AG09309 (cell line): ENCODE measurements at places on chromosomes 5 and 9.

GRCh38 chr5:154576429-154576806 is 98.4 kb upstream of the HAND1 start:
- DNase-seq = no peak

GRCh38 chr5:79787448-79787847 is 97.8 kb downstream of the CMYA5 start:
- no peak for DNase-seq

- no peak for DNase-seq
These were observed 142.7 kb downstream of the PIP5K1B start for GRCh38 chr9:68847765-68848164.

- no peak for DNase-seq
These were observed 376 bp downstream of the GOLGA1 start for GRCh38 chr9:124940521-124940893.

DNA sequence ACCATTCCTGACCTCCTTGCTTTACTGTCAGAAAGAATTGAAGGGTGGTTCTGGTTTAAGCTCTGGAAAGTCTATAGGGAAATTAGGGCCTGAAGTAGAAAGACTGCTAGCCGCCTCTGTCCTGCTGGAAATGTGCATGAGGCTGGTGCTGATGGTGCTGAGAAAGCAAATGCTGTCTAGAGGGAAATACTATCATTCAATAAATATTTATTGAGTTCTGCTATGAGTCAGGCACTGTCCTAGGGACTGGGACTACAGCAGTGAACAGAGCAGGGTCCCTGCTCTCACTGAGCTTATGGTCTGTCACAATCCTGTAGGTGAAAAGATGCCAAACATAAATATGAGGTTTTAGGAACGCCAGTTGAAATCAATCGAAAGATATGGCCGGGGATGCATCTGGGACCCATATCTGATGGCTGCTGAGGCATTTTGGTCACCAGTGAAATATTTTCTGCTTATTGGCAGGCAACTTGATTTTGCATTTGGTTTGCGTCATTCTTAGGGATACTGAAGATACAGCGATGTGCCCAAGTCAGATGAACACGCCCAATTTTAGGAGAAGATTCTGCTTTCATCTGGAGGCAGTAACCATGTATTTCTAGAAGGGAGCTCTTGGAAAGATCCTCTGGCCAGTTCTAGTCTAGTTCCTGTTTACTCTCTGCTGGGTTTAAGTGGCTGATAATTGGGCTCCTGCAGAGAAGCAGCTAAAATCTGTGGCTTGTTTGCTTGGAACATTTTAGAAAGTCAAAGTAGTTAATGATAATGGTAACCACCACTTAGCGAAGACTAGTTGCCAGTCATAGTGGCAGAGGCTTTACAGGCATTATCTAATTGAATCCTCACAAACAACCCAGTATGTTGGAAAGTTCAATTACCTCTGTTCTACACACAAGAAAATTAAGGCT is 73.3 kb downstream of the INSYN2B start:
- no peak for DNase-seq

- no peak for DNase-seq
These were observed 27.7 kb upstream of the SLC12A7 start for GRCh38 chr5:1139331-1140170.

GRCh38 chr5:20032896-20033295 is 44.9 kb upstream of the CDH18 start:
- DNase-seq = no peak

DNA sequence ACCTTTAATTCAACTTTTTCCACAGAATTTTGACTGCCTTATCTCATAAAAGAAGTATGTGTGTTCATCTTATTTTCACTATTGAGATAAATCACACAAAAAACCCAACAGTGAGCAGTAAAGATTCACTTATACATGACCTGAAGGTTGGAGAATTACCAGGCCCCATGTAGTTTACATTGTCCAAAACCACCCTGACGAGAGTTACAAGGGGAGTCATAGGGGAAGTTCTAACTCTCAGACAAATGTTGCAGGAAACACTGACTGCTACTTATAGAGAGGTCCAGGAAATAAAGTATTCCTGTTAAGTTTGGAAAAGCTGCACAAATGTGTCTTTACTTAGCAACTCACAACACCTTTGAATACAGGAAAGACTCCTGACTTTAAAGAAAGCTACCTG is 14.1 kb downstream of the SPATA9 start:
- no peak for DNase-seq

- no peak for DNase-seq
These were observed 144.7 kb upstream of the MPDZ start for GRCh38 chr9:13424204-13424603.

DNA sequence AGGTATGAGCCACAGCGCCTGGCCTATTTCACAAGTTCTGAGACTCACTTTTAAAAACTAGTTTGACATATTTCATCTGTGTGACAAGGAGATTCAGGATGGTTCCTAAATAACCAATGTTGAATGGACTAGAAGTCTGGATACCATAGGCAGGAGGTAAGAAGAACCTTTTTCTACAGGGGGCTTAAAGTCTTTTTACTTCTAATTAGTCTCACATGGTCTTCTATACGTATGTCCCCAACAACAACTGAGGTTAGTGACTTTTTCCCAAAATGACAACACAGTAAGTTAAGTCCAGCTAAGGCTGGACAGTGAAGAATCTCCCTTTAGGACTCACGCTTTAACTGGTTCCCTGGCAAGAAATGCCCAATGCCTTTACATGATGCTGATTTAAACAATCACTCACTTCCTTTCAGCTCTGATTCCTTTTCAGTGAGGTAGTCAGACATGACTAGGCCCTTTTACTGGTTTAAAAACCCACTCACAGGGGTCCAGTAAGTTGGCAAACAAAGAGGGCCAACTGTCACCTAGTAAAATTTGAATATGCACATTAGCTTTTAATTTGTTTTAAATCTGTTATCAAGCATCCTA is 12.1 kb upstream of the HAUS6 start:
- no peak for DNase-seq

GRCh38 chr5:14504816-14505215 is 76.8 kb upstream of the OTULINL start:
- DNase-seq = no peak

DNA sequence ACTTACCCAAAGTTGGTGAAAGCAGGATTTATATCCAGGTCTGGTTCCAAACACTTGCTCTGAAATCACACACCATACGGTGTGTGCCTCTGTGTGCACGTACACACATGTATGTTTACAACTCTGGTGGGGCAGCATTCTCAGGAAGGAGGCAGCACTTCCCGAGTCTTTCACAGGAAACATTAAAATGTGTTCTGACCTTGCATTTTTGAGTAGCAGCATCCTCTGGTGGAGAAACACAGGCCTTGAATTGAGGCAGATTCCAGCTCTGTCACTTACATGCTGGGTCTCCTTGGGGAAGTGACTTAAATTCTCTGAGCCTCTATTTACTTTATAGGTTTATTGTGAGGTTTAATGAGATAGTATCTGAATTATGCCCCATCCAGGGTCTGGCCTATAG is 126.4 kb downstream of the RGS3 start:
- DNase-seq = no peak

- no peak for DNase-seq
These were observed 101.5 kb downstream of the DAB2IP start for GRCh38 chr9:121752929-121753328.

DNA sequence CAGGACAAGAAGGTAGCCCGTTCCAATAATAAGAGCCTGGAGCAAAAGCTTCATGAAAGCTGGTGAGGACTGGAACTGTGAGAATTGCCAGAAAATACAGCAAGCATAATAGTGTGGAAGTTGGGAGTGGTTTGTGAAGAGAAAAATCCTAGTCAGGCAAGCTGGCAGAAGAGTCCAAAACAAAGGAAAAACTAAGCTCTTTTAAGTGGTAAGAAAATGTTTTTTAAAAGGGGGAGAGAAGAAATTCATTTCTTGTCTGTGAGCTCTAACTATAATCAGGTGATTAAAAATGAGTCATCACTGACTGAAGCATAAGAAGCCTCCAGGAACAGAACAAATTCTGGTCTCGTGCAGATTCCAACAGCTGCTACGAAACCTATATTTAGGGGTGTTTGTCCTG is 102.6 kb downstream of the CAAP1 start:
- DNase-seq = no peak

GRCh38 chr5:132474881-132475496 is 15.6 kb downstream of the IRF1 start:
- DNase-seq = no peak

DNA sequence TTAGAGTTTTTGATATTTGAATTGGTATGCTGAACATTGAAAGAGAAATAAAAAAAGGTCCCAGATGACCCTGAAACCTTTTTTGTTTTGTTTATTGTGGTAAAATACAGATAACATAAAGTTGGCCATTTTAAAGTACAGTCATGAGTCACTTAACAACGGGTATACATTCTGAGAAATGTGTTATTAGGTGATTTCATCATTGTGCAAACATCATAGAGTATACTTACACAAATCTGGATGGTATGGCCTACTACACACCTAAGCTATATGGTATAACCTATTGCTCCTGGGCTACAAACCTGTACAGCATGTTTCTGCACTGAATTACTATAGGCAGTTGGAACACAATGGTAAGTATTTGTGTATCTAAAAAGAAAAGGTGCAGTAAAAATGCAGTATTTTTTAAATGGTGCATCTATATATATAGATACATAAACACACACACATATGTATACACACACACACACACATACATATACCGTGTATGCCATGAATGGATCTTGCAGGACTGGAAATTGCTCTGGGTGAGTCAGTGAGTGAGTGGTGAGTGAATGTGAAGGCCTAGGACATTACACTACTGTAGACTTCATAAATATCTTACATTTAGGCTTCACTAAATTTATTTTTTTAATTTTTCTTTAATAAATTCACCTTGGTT is 31.0 kb downstream of the TTC1 start:
- DNase-seq = no peak

- DNase-seq = no peak
These were observed 352.4 kb downstream of the IRX2 start for GRCh38 chr5:2399096-2399495.

DNA sequence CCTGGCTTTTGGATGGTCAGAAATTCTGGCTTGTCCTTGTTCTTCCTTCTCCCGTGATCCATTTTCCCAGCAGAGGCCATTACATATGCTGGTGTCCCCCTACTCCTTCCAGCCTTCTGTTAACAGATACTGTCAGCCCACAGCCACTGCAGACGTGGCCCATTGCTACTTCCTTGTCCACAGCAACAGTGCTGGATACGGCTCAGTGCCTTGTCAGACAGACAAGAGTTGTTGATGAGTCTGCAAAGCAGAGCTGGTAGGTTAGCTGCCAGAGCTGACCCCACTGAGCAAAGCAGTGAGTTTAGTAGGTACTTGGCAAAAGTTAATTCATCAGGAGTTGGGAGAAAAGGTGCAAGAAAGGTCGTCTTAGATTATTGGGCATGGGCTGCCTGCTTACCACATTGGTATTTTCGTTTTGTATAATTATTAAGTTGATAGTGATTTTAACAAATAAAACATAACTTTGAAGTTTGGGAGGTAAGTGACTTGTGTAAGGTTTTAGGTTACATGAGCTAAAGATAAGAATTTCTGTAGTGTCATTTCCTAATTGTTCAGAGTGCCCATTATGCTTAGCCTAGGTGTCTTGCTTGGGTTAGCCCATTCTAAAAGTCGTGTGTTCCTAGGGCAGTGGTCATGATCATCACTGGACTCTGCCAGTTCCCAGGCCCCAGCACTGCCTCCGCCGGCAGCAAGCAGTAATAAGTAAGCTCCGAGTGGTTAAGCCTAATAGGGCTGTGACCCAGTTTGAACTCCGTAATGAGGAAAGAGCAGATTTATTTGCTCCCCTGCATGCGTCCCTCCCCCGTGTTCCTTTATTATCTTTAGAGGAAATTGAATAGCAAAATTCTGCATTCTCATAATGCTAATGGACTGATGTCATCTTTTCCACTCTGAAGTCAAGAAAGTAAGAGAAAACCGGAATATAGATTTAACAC is 292.0 kb downstream of the FANCC start:
- DNase-seq = peak; percentile 87

GRCh38 chr9:77604316-77604715 is 43.8 kb downstream of the GNA14 start:
- DNase-seq = no peak

DNA sequence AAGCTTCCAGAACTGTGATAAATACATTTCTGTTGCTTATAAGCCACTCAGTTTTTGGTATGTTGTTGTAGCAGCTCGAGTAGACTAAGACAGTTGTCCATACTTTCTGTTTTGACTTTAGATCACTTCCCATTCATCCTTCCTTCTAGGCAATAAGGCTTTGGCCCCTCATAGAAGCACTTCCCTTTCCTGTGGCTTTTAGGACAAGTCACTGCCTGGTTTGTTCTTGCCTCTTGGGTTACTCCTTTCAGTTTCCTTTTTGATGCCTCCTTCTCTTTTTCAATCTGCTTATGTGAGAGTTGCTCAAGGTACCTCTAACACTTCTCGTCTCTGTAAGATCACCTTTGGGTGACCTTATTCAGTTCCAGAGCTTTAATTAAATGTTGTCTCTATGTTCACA is 72.4 kb upstream of the NTRK2 start:
- no peak for DNase-seq

- DNase-seq = no peak
These were observed 31.6 kb downstream of the TNFSF8 start for GRCh38 chr9:114898741-114899140.

DNA sequence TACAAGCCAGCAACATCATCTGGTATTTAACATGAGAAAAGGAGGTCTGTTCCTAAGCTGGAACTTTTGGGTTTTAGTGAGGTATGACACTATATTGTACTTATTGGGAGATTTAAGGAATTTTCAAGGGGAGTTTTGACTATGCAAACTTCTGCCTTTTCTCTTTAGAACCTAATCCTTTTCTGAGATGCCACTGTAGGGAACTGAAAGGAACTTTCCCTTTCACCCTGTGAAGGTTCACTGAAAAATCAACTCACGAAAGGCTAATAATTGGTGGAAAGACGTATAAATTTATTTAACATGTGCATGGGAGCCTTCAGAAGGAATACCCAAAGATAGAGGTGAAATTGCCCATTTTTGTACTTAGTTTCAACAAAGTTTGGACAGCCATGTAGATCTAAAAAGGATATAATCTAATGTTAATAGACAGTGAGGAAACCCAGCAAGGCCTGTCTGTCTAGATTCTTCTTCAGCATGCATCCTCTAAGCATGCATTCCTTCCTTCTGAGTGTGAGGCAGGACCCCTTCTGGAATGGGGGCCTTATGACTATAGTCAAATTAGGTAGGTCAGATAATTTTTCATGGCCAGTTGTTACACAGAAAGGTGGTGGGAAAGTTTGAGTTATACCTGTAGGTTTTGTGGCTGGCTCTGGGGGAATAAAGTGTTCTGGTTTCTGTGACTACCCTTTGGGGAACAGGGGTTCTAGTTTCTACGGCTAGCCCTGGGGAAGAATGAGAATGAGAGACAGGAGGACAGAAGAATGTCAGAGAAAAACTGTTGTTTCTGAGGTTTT is 200.3 kb downstream of the C9orf152 start:
- no peak for DNase-seq

DNA sequence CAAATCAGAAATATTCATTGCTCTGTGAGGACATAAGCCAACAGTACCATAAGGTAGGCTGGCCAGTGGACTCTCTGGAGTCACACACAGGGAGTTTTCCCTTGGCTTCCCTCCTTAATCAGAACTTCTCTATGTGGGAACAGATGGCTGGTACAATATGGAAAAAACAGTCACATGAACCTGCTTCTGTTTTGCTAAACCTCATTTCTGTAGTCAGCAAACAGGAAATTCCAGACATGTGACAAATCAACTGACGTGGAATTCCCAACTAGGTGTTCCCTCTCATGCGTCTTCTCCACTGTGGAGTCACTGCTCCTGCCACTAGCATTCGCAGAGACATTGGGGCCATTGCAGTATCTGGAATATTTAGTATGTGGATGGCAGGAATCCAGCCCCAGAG is 617.6 kb downstream of the KIF4B start:
- no peak for DNase-seq
